ENCODE measurements at places on chromosomes 1 and 21.

GRCh38 chr1:26023826-26024225 is 2.3 kb downstream of the EXTL1 start:
- DNase-seq: no peak

GRCh38 chr21:42456457-42456856 is 39.6 kb downstream of the RSPH1 start:
- no peak for DNase-seq

- DNase-seq: no peak
These were observed 68.8 kb upstream of the C1orf174 start for GRCh38 chr1:3968851-3969250.

DNA sequence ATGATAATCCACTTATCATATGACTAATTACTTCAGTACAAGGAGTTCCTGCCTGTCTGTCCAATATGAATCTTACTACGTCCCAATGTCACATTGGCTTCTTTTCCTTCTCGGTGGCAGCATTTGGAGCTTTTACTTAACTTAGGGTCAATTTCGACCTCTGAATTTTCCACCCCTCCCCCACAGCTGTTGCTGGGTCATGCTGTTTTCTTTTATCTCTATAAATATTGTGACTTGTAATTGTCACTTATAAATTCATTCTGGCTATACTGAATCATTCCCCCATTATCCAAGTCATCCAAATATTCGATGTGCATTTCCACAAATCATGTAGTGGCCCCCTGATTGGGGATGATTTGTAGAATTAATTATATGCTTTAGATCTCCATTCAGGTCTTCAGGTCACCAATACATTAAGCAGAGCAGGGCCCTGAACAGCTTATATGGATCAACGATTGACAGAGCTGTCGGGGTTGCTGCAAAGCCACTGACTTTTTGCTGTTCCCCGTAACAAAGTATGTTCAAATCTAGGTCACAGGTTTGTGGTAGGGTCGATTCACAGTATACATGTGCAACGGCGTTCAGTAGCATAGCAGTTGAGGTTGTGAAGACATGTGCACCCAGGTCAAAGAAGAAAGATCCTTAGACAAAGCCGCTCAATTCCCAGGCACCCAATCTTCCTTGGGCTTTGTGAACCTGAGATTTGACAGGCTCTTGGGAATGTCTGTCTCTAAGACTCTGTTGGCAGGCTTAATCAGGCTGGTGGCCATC is 18.3 kb upstream of the RNU1-4 start:
- DNase-seq: no peak

- DNase-seq: peak; percentile 52
These were observed 9.7 kb downstream of the KIF14 start for GRCh38 chr1:200610846-200611245.

GRCh38 chr1:22760455-22760854 is 49.8 kb downstream of the EPHB2 start:
- no peak for DNase-seq

GRCh38 chr1:182629499-182630096 is 25.4 kb upstream of the RGS16 start:
- no peak for DNase-seq

DNA sequence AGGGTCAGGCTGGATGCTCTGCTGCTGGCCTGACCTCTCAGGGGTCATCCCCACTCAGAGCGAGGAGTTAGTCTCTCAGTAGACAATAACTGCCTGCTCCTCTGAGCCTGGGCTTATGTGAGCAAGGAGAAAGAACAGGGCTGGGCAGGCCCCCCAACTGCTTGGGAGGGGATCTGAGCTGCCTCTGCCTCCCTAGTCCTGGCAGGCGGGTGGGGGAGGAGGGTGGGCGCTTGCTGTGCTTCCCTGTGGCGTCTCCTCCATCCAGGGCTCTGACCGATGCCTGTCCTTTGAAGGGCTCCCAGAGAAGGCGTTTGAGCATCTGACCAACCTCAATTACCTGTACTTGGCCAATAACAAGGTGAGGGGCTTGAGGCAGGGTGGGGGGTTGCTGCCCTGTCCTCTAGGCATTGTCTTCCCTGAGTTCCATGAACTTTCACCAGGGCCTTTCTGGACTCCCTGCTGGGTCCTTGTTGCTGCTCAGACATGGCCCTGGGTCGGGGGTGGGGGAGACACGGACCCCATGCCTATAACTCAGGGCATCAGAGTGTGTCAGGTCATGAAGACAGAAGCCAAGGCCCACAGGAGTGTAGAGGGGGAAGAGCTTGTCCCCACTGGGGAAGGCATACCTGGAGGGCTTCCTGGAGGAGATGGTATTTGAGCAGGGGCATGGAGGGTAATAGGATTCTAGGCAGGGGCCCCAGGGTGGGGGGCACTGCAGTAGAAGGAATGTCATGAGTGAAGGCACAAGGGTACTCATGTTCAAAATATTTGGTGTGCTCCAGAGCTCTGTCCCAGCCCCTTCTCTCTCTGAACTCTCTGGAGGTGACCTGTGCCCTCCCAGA is 12.5 kb downstream of the PODN start:
- no peak for DNase-seq

- DNase-seq: no peak
These were observed 1357.4 kb upstream of the ADGRL4 start for GRCh38 chr1:80363689-80364475.

GRCh38 chr21:44028287-44028659 is 16.2 kb downstream of the TRAPPC10 start:
- DNase-seq: no peak

- DNase-seq: peak; percentile 12
These were observed 5.5 kb downstream of the EFNA3 start for GRCh38 chr1:155083865-155084721.

DNA sequence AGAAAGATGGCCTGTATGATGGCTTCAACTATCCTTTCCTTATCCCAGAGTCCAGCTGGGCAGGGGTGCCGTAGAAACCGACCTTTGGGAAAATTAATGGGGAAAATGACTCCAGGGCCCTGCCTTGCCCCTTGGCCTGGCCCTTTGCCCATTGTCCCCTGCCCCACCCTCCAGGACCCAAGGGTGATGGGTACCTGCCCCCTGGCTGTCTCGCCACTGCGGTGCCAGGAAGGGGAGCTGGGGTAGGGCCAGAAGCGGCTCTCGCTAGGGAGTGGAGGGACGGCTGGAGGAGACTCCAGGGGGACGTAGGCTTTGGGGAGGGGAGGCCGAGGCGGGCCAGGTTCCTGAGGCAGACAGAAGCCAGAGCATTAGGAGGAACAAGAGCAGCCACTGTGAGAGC is 29.1 kb upstream of the GOLT1A start:
- no peak for DNase-seq

GRCh38 chr21:21216047-21216446 is 217.8 kb downstream of the NCAM2 start:
- DNase-seq: no peak

GRCh38 chr1:82845866-82846265 is 1045.1 kb downstream of the ADGRL2 start:
- no peak for DNase-seq

DNA sequence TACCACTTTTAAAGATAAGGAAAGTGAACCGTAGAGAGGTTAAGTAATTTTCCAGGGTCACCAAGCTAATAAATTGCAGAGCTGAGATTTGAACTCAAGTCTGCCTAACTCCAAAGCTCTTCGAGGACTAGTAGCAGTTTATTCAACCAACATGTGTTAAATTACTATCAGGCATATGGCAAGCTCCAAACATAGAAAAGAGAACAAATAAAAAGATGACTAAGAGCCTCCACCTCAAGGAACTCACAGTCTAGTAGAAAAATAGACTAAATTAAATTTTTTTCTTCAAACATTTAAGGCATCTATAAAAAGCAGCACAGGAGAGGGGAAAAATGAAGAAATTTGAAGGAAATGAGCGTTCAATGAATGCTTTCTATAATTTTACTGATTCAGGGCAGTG is 22.2 kb downstream of the SLC9C2 start:
- no peak for DNase-seq

DNA sequence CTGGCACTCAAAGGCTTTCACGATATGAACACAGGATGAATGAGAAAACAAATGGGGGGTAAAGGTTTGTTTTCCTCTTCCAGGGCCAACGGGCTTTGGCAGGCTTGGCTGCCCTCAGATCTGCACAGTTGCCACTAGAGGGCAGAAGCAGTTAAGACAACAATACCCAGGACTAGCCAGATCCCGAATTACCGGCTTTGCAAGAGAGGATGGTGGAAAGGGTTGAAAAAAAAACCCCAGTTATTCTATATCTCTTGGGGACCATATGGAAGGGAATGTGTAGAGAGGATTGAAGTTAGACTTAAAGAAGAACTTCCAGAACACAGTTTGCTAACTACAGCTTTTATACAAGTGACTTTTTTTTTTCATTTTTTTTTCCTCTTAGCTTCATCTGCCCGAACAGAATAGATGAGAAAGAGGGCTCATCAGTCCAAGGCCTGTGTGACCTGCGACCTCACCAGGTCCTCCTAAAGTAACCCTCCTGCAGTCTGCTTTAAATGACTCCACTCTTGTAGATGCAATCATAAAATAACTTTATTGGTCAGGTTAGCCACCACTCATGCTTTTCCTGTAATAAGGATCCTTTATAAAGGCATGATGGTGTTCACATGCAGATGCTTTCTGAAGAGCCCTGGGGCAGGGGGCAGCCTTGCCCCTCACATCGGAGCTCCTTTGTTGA is 10.7 kb downstream of the FMOD start:
- DNase-seq: no peak

DNA sequence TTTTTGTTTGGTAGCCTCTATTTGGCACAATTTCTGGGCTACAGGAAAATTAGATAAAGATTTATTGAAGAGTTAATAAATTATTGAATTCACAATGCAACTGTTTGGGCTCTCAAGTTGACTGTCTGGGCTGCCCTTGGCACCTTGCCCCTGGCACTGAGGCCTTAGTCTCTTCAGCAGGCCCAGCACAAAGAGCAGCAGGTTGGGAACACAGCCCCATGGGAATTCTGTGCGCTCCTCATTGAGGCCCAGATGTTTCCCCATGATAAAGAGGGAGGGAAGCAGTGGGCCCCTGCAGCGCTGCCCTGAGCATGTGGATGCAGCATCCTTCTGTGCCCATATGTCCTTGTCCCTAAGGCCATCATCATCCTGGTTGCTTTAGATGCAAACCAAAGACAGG is 2.9 kb downstream of the CRNN start:
- no peak for DNase-seq

DNA sequence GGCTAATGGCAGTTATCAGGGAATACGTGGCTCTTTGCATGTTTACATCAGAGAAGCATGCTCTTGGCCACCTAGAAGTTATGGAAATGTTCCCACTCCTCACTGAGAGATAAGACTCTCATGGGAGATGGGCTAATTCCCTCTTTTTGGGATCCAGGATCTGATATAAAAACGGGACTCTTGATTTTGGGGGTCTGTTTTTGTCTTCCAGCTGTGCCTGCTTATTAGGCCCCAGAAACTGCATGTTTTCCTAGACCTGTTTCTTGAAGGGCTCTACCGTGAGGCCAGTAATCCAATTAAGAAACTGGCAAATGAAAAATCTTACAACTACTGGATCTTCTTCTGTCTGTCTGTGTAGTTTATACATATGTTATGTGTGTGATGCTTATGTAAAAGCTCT is 47.0 kb upstream of the PTCH2 start:
- DNase-seq: no peak

DNA sequence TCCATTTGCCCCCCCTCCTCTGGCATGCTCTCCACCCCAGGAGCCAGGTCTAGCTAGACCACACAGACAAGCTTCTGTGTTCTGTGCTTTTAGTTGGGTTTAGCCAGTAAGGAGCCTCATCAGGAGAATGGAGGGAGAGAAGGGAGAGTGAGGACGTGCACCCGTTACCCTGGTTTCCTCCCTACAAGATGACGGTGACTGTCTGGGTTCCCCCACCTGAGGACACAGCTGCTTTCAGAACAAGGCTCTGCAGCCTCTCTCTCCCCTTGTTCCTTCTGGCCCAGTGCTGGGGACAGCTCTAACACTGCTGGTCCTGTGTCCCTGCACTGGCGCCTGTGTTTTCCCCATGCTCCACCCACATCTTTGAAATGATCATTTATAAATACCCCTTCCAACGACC is 184.4 kb upstream of the GALNT2 start:
- DNase-seq: no peak

DNA sequence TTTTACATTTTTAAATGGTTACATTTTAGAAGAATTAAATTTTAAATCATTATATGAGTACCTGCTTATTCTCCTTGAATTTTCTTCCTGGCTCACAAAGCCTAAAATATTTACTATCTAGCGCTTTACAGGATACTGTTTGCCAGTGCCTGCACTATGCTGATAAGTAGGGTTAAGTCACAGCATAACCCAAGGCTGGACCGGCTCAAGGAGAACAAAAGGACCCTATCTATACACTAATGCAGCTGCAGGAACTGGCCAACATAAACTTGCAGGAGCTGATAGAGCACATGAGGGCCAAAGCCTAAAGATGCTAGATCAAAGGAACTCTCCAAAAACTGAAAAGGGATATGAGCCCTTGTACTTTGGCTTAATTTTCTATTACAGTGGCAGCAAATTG is 1086.9 kb upstream of the TMPRSS15 start:
- no peak for DNase-seq

DNA sequence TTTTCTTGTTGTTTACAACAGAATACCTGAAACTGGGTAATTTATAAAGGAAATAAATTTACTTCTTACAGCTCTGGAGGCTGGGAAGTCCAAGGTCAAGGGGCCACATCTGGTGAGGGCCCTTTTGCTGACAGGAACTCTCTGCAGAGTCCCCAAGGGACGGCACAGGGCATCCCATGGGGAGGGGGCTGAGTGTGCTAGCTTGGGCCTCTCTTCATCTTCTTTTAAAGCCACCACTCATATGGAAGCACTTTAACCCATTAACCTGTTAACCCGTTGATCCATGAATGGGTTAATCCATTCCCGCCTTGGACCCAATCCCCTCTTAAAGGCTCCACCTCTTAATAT is 76.3 kb downstream of the OBSCN start:
- DNase-seq: no peak

DNA sequence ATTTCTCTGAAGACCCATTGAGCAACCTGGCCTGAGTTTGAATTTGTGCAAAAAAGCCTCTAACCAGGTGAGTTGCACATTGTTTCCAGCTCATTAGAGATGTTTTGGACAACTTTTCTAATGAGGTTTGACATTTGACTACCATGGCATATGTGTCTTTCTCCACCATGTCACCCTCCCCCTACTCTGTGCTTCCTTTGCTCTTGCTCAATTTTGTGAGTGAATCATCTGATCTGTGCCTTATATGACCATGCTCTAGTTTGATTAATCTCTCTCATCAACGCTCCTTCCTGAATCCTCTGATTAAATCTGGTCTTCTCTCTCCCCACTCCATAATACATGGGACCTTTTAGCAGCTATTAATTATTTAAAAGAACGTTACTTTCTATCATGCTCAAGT is 144.8 kb upstream of the SAMSN1 start:
- no peak for DNase-seq

- peak; percentile 6 for DNase-seq
These were observed 47.9 kb upstream of the LEPR start for GRCh38 chr1:65372557-65372956.
